ENCODE measurements at places on chromosomes 12 and 14.

DNA sequence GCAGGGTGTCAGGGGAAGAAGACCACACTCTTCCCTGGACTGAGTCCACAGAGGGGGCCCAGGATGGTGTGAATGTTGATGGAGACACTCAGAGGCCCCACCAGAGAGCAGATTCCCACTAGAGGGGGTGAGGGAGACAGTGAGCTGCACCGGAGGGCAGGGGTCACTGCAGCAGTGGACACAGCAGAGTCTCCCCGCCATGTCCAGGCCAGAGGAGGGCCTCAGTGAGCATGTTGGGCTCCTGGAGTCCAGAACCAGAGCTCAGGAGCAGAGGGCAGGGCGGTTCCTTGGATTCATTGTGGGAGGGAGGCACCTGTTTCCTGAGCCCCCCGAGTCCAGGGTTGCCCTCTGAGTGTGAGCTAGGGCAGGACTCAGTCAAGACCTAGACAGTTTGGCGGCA, 1.8 kb upstream of the KRT82 start:
- no peak for DNase-seq

GRCh38 chr12:104751120-104751519, 207.0 kb downstream of the SLC41A2 start:
- no peak for DNase-seq

DNA sequence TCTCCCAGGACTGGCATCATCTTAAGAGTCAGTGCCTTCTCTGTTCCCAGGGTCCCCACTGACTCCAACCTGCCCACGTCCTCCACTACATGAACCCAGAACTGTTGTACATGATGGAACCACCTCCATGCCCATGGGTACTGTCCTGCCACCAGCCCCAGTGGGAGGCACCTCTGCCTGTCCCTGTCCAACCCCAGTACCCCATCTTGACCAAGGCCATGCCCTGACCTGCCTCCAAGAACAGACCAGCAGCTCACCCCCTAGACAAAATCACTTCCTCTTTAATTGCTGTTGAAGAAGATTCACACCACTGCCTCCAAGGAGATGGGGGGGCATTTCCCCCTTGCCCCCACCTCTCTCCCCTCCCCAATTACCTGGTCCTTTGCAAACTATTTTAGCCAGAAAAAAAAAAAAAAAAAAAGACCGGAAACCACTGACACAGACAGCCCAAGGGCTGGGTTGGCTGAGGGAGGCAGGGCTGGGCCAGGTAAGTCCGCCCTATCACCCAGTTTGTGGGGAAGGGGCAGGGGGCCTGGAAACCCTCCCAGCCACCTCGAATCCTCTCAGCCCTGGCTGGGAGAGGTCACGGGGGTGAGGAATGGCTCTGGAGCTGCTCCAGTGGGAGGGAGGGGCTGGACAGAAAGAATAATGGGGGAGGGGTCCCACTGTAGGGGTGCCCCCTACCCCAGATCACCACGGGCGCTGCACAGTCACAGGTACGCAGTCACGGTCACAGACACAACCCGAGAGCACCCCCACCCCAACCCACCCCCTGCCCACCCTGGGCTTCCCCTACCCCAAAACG, 13.4 kb downstream of the AGAP2 start:
- DNase-seq, result no peak

DNA sequence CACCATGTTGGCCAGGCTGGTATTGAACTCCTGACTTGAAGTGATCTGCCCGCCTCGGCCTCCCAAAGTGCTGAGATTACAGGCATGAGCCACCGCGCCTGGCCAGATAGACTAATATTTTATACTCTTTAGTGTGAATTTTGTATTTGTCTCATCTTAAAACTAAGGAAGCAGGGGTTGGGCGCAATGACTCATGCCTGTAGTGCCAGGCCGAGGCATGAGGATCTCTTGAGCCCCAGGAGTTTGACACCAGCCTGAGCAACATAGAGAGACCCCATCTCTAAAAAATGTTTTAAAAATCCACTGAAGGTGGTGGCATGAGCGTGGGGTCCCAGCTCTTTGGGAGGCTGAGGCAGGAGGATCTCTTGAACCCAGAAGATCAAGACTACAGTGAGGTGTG, 9.0 kb downstream of the DYNC1H1 start:
- DNase-seq, result no peak

- no peak for DNase-seq
These were observed 10.5 kb downstream of the LARP4 start for GRCh38 chr12:50411051-50411660.

GRCh38 chr14:105173901-105174894, 5.6 kb upstream of the JAG2 start:
- no peak for DNase-seq

GRCh38 chr14:25111061-25111601, 61.2 kb upstream of the STXBP6 start:
- no peak for DNase-seq

GRCh38 chr12:120455302-120455701, 9.1 kb downstream of the GATC start:
- no peak for DNase-seq

DNA sequence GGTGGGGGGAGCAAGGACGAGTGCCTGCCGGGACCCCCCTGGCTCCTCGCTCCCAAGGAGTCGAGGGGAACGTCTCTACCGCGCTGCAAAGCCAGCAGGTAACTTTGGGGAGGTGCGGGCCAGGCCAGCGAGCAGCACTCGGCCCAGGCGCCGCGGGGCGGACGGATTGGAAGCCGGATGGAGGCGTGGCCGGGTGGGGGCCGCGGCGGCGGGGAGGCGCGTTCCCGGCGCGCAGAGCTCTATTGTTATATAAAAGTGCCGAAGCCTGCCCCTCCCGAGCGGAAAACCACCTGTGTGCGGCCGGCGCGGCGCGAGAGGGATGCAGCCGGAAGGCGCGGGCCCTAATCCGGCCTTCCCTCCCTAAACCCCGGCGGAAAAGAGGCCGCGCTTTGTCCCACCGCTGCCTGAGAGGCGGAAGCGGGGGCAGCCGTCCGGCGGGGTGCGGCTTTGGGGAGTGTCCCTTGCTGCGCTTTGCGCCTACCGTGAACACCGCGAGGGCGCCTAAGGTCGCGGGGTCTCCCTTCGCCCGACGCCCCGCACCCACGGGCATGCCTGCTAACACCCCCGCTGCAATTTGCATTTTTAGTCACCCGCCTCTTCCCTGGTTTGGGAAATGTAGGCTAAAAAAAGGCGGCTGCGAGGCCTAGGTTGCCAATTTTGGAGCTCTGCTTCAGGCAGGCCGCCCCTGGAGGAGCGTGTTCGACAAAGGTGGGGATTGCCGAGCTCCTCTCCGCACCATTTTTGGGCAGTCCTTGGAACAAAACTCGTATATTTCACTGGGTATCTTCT, 1.7 kb upstream of the DUSP6 start:
- peak; percentile 78 for DNase-seq

DNA sequence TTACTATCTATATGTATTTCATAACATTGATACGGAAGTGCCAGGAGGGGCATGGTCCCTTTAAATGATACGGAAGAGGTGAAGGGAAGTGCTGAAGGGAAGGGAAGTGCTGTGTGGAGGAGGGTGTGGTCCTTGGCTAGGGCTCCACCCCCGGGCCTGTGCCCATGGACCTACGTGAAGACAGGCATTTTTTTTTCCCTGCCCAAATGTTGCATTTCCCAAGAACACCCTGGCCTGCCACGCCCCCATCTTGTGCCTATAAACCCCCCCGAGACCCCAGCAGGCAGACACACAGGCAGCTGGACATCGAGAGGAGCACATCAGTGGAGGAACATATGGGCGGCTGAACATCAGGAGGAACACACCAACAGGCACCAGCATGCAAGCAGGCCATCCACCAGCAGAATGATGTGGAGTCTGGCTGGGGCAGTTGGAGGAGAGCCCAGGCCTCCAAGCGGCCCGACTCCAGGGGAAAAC, 134.1 kb downstream of the SLC41A2 start:
- no peak for DNase-seq

DNA sequence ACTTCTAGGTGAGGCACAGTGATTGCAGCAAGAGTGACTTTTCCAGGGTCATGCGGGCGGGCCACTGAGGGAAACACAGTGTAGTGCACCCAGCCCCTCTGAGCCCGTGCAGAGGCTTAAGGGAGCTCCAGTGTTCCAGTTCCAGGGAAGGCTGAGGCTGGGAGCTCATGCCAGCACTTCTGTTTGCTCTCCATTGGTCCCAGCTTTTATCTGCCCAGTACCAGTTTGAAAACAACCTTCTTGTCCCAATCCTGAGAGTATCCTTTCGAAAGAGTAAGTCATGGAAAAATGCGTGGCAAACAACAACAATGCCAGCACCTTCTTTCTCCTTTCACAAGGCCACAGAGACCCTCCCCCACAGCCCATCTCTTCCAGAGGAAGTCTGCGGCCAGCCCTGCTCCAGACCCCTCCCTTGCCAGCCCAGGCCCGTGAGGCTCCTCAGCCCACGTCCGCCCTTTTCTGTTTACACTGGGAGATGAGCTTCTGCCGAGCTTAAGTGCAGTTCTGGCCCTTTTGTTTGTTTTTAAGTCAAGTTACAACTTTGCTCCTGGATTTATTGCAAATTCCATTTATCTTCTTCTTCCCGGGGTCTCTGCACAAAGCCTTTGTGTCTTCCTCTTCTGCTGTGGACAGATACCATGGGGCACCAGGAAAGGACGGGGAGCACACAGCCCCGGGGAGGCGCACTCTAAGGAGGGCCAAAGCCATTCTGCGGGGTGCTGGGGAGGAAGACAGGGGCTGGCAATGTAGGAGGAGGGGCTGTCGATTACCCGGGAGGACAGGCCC, 185.6 kb downstream of the ZFP36L1 start:
- DNase-seq, result no peak

DNA sequence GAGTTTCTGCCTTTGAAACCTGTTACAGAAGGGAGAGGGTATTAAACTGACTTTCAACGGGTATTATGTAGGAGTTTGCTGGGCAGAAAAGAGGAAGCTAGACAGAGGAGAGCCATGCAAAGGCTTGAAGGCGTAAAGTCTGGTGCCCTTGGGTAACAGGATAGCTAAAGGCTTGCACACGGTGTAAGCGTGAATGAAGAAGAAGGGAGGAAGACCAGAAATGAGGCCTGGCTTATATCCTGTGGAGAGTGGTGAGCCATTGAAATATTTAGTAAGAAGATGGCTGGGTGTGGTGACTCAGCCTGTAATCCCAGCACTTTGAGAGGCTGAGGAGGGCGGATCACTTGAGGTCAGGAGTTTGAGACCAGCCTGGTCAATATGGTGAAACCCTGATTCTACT, 22.6 kb downstream of the SUDS3 start:
- DNase-seq, result no peak

- DNase-seq, result no peak
These were observed 218.5 kb downstream of the PHLDA1 start for GRCh38 chr12:75813072-75813471.

DNA sequence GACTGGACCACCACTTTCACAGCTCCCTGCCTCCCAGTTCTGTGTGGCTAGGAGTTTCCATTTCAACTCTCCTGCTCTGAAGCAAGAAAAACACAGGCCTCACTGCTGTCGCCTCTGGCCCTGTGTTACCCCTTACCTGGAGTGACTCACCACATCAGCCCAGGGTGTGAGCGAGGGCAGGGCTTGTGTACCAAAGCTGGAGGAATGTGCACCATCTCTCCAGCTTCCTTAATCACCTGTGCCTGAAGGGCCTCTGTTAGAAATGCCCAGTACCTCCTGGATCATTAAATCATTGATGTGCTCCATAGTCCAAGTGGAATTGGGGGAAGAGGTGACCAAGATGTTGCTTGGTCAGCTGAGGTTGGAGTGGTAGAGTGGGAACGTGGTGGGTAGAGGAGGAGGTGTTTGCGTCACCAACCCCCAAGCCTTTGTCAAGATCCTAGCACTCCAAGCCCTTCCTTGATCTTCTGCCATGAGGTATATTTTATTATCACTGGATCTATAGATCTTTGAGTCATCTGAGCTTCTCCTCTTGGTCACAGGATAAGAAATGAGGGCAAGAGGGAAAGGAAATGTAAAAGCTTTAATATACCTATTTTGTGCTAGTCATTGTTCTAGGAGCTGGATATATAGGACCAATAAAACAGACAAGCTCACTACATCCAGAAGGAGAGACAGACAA, 51.3 kb downstream of the SSPN start:
- no peak for DNase-seq

GRCh38 chr14:20809917-20810316, 7.3 kb upstream of the RNASE1 start:
- DNase-seq, result no peak

- no peak for DNase-seq
These were observed 350.8 kb downstream of the LRFN5 start for GRCh38 chr14:41957459-41957858.
